Stomach (tissue), 19 donors: ENCODE measurements at places on chromosomes 3 and 15. TPM values are rescaled to one million over a fixed set of nuclear protein-coding genes. Genes with fewer than 3 reads are reported as not detected.

The TMEM108 gene
- 0.92 TPM for total RNA-seq

DNA sequence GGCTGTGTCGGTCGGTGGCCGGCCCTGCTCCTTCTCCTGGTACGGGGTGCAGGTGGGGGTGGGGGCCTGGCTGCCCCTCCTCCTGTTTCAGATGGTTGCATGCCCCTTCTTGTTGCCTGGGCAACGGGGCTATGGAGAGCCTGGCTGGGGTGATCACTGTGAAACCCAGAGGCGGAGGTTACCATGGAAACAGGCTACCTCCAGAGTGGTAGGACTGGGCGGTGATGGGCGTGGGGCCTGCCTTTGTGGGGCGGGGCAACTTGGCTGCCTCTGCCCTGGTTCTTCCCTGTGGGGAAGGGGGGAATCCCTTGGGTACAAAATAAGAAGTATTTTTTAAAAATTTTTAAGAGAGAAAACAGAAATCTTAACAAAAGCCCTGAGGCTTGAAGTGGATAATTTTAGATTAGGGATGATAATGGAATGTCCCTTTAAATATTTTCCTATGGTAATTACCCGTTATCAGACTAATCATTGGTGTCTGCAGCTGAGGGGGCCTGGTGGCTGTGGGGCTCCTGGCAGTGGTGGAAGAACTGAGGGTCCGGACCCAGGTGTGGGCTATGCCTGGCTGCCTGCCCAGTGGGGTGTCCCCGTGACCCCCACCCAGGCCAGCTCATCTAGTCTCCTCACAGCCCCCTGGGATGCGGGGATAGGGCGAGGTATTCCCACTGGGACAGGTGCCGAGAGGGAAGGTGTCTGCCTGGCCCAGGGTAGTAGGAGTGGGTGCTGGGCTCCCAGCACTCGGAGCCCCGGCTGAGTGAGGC lies 32.5 kb downstream of the PLXNA1 start:
- no peak for DNase-seq

DNA sequence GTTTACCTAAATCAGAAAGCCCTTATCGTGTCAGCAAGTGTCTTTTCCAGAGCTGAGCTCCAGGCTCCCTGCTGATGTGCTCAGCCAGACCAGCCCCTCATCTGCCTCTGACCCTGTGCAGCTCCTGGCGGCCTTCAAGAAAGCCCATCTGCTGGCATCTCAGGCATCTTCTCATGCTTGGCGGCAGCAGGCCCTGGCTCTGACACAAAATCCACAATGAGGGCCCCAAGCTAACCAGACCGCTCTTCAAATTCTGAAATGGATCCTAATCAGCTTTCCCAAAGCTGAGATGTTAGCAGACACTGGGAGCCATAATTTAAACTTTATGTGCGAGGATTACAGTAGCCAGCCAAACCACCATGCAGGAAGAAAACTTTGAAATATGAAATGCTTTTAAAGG lies 50.8 kb upstream of the CTDSPL start:
- no peak for DNase-seq

The ZBTB20 gene
- total RNA-seq, result 149 TPM

GRCh38 chr3:198113206-198114053 lies 153.4 kb downstream of the LMLN start:
- DNase-seq, result no peak
